ENCODE measurements at places on chromosomes 13 and 19. TPM values are rescaled to one million over a fixed set of nuclear protein-coding genes. Genes with fewer than 3 reads are reported as not detected.

CBLC gene
- total RNA-seq = not detected

AMH gene
- 7.2 TPM for total RNA-seq

SIGLECL1 gene
- total RNA-seq = not detected

KLK10 gene
- not detected for total RNA-seq

LRRC8E gene
- 11.7 TPM for total RNA-seq

- DNase-seq = no peak
These were observed 62.1 kb downstream of the GGACT start for GRCh38 chr13:100526318-100527000.

DNA sequence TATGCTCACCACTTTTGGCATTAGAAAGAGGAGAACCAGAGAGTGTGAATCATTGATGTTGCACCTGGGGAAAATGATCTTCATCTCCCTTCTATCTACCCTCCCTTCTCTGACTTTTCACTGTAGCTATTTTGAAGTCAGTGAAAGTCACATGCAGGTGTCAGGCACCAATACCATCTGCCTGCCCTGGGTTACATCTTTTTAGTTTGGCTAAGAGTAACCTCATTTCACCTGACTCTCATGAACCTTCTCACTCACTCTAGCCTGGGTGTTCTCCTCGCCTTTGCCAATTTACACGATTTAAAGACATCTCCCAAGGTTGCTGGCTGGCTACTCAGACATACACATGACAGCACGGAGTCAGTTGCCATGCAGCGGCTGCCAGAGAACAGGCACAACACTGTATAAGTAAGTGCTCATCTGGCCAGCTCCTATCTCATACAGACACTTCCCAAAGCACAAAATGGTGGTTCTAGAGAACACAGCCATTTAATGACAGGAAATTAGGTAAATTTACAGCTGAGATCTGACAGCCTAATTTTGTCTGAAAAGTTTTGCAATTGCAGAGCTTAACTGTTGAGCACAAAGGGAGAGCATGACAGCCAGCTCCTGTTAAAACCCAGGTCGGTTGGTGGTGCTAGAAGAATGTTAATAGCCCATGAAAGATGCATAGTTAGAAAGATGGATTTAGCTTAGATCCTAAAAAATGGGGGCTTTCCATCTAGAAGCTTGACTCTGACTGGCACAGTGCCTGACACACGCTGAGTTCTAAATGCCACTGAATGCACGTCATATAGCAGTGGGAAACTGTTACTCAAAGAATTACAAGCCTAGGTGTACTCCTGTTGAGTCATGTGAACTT lies 32.5 kb downstream of the LCP1 start:
- DNase-seq = peak; percentile 28

GRCh38 chr19:10839114-10840050 lies 3.4 kb upstream of the TMED1 start:
- no peak for DNase-seq

DNA sequence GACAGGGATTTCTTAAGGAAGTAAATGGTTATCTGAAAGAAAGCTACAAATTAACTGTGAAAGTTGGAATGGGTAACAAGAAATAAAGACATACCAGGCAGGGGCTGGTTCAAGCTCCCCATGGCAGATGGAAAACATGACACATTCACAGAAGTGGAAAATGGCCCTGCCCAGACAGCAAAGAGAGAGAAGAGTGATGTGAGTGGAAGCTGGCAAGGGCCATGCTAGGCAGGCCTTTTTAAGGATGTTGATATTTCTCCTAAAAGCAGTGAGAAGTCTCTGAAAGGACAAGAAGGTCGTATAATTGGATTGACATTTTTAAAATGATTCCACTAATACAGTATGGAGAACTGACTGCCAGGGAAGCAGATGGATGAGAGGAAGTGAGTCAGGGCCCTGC lies 3.3 kb upstream of the FFAR2 start:
- no peak for DNase-seq

DNA sequence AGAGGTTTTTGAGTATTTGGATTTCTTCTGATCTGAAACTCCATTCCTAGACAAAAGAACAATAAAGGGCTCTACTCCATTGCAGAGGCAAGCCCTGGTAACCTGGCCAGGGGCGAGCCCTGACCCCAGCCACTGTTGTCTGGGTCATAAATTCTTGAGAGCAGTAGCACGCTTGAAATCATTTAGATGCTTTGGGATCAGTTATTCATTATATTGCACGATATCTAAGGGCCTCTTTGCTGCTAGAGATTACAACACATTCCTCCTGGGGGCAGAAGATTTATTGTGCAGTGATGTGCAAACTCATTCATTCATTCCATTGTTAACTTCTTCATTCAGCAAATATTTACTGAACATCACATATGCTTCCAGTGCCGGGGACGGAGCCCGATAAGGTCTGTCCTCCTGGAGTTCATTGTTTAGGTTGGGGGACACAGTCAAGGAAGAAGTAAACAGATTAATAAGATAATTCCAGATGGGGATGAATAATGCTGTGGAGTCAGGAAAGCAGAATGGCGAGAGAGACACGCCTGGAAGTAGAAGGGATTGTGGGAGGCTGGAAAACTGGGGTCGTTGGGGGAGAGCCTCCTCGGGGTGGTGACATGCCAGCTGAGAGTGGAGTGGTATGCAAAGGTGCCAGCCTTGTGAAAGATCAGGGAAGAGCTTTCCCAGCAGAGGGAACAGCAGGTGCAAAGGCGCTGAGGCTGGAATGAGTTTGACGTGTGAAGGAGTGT lies 34.9 kb downstream of the SIPA1L3 start:
- DNase-seq = no peak

DNA sequence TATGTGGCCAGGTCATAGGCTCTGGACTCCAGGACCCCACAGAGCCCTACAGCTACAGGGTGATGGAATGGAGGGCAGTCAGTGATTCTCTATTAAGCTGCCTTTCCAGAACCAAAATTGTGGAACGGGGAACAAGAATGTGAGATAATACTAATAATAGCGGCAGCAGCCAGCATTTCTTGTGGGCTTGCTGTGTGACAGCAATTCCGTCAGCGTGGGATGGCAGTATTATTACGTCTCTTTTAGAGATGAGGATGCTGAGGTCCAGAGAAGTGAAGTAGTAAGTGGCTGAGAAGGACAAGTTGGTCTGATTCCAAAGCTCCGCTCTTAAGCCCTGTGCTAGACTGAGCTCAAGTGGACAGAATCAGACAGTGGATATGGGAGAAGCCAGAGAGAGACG lies 24.4 kb downstream of the GRIK5 start:
- DNase-seq = no peak

DNA sequence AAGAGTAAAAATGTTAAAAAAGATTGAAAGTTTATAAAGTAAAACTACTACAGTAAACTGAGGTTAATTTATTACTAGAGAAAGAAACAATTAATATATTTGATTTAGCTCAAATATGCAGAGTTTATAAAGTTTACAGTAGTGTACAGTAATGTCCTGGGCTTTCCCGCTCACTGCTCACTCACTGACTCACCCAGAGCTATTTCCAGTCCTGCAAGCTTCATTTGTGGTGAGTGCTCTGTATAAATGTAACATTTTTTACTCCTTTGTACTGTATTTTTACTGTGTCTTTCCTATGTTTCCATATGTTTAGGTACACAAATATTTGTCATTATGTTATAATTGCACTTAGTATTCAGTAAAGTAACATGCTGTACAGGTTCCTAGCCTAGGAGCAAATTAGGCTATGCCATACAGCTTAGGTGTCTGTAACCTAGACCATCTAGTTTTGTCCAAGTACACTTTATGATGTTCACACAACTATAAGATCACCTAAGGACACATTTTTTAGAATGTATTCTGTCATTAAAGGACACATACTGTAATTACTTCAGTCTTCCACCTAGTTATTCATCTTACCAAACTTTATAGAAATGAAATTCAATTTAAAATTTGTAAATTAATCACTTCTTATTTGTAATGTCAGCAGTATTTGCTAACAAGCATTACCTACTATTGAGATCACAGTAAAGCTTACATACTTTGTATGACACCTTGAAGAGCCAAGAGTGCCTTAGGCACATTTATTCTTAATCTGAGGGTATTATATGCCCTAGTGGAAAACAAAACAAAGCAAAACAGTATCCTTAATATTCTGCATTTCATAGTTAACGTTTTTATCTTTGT lies 683.4 kb downstream of the PCDH9 start:
- DNase-seq = no peak

GRCh38 chr13:100666124-100666523 lies 8.5 kb downstream of the TMTC4 start:
- no peak for DNase-seq

DNA sequence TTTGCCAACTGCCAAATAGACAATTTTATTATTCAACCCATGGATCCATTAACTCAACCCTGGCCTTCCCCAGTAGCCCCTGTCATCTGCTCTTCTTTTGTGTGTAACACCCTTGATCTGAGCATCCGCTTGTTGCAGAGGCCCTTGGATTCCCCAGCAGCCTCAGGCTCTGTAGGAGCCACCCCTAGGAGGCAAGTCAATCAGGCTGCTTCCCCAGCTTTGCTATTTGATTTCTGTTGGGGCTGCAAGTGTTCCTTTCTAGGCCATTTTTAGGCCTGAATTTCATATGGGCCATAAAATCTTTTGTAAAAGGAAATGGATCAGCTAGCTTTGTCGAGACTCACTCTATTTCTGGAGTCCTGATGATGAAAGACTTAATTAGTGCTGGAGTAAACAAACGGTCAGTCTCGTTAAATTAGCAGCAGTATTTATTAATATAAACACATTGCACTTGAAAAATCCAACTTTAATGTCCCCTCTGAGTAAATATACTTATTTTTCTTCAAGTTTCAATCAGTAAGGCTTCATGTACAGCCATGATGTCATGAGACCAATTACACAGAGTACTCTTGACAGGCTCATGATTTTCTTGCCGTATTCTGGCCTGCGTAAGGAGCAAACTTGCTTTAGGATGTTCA lies 105.3 kb downstream of the RGCC start:
- no peak for DNase-seq

GRCh38 chr13:87244256-87244890 lies 426.8 kb upstream of the SLITRK5 start:
- DNase-seq = no peak

DNA sequence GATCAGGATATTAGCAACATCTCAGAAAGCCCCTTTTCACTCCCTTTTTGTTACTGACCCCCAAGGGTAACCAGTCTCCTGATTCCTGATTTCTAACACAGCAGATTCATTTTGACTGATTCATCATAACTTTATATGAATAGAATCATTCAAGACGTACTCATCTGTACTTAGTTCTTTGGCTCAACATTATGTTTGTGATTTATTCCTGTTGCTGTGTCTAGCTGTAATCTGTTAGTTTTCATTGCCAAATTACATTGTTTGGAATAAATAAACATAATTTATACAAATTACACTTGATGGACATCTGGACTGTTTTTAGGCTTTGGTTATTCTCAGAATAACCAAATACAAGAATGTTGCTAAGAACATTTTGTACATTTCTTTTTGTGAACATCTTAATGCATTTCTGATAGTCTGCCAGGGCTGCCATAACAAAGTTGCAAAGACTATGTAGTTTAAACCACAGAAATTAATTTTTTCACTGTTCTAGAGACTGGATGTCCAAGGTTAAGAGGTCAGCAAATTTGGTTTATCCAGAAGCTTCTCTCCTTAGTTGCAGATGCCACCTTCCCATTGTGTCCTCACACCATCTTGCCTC lies 62.8 kb upstream of the EDNRB start:
- DNase-seq = no peak
